ENCODE measurements at places on chromosomes 3 and 15.

DNA sequence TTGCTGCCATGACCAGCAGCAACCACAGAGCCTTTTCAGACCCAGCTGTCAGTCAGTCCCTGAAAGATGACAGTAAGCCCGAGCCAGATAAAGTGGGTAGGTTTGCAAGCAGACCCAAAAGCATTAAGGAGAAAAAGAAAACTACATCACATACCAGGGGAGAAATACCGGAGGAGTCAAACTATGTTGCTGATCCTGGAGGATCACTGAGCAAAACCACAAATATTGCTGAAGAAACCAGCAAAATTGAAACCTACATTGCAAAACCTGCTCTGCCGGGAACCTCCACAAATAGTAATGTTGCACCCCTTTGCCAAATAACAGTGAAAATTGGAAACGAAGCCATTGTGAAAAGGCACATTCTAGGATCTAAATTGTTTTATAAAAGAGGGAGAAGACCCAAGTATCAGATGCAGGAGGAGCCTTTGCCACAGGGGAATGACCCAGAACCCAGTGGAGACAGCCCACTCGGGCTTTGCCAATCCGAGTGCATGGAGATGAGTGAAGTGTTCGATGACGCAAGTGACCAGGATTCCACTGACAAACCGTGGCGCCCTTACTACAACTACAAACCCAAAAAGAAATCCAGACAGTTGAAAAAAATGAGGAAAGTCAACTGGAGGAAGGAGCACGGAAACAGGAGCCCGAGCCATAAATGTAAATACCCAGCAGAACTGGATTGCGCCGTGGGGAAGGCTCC is 42.1 kb upstream of the RASA2 start:
- DNase-seq = no peak

DNA sequence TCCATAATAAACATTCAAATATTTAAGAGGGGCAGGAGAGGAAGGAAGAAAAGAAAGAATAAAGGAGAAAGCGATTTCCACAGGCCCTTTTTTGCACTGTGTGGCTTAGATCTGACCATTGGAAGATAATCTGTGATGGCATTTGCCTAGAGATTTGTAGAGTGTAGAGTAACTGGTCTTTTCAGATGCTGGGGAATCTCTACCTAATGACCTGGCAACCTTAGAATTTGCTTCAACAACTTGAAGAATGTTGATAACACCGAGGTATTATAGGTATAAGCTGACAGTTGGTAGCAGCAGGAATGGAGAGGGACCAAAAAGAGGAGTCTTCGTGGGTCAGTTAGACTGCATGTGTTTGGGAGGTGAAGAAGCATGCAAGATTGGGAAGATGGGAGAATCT is 20.9 kb upstream of the AVEN start:
- DNase-seq = no peak

GRCh38 chr3:50587373-50587772 is 18.1 kb downstream of the HEMK1 start:
- DNase-seq = no peak

DNA sequence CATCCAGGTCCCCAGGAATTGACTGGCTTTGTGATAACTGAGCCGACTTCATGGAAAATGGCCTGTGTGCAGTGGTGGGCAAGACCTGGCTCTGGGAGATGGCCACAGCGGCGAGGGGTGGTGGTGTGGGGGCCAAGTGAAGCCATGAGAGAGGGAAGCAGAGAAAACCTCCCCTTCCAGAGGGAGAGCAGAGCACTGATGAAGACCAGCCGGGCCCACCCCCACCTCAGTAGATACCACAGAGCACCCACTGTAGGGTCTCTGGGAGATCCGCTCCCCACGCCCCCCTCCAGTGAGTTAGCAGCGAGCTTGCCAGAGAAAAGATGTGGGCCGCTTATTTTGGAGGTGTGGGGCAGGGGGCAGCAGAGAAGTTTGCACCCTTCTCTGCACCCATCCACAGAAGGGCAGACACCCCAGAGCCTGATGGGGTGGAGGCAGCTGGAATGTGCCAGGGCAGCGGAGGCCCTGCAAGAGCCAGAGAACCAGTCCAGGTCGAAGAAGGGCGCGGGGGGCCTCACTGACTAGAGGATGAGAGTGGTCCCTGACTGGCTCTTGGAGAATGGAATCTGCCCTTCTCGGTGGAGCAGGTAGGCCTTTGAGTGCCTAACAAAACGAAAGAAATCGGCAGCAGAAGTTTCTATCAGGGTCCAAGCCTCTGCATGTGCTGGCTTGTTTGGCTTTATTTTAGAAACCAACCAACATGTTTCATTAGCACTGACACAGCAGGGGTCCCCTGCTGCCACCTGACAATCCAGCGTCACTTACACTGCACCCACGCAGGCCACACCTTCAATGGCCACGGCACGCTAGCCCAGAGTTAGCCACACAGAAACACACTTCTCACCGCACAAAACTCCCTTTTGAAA is 28.3 kb downstream of the MELTF start:
- no peak for DNase-seq

DNA sequence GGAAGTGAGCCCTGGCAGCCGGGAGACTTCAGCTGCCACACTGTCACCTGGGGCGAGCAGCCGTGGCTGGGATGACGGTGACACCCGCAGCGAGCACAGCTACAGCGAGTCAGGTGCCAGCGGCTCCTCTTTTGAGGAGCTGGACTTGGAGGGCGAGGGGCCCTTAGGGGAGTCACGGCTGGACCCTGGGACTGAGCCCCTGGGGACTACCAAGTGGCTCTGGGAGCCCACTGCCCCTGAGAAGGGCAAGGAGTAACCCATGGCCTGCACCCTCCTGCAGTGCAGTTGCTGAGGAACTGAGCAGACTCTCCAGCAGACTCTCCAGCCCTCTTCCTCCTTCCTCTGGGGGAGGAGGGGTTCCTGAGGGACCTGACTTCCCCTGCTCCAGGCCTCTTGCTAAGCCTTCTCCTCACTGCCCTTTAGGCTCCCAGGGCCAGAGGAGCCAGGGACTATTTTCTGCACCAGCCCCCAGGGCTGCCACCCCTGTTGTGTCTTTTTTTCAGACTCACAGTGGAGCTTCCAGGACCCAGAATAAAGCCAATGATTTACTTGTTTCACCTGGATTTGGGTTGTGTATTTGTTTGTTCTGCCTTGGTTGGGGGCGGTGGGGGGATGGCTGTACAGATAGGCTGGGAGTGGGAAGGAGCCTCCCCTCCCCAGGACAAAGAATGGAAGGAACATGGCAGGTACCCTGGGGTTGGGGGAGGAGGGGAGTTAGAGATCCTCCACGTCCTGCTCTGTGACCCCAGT is 2.9 kb upstream of the GRM2 start:
- no peak for DNase-seq

GRCh38 chr3:124985349-124985748 is 50.8 kb upstream of the MUC13 start:
- DNase-seq = no peak

DNA sequence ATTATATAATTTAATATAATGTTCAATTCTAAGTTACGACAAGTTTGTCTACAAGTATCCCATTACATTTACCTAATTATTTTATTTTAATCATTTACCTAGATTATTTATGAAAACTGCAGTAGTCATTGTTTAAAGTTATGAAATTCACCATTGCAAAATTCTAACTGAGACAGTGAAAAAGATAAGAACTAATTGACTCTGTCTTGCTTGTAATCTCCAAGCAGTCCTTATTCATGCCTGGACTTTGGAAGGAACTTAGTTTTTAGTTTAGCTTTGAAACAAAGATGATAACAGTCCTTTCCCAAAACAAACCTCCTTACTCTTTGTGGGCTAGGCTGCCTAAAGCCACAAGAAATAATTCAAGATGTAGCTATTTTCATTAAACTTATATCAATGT is 165.0 kb downstream of the SUCNR1 start:
- no peak for DNase-seq

- DNase-seq = no peak
These were observed 79.4 kb downstream of the CORO2B start for GRCh38 chr15:68658151-68658550.

GRCh38 chr3:56612146-56612545 is 55.2 kb downstream of the CCDC66 start:
- no peak for DNase-seq

- peak; percentile 18 for DNase-seq
These were observed 45.2 kb downstream of the TYRO3 start for GRCh38 chr15:41603941-41604911.

GRCh38 chr15:63992300-63992699 is 54.0 kb downstream of the DAPK2 start:
- DNase-seq = no peak

DNA sequence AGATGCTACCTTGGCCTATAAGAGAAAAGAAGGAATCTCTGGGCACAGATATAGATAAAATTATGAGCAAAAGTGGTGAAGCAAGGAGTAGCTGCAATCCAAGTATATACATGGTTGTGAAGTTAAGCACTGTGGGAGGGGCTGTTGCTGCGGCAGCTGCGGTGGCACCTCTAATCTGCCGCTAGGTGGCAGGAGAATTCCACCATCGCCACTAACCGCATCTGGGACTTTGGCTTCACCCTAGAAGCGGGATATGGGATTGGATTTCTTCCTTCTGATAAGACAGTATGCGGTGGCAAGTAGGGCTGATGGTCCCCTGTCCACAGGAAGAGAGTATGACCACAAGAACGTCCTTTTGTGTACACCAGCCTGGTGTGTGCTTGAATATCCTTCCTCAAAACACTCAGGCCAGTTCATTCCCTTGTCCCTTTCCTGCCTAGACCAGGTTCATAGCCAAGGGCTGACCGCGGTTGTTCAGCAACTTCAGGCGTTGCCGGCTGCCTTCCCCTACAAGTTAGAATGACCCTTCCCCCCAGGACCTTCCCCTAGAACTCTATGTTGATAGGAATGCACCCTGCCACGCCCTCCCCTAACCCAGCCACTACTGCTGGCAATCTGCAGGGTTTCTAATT is 5.1 kb downstream of the MAGEL2 start:
- no peak for DNase-seq

DNA sequence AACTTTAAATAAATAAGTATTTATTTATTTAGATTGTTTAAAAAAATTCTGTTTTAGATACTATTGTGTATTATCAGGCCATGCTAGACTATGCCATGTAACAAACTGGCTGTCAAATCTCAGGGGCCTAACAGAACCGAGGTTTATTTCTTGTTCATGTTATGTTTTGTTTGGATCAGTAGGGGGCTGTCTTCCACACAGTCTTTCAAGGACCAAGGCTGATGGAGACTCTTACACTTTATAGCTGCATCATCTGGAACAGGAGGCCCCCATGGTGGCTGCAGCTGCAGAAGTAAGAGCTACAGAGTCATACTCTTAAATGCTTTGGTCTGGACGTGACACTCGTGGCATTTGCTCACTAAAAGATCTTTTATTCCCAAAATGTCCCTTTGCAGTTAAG is 33.0 kb upstream of the ARL14 start:
- no peak for DNase-seq

DNA sequence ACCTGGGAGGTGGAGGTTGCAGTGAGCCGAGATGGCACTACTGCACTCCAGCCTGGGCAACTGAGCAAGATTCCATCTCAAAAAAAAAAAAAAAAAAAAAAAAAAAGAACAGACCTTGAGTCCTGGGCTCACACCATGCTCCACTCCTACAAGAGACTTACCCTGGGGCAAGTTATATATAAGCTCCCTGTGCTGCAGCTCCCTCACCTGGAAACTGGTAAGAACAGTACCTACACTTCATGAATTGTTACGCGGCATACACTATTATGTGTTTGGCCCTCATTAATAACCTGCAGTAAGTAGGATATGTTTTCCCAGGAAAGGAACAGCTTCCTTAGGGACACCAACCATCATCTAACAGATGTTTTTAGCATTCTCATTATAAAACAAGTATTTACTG is 119.6 kb downstream of the FMN1 start:
- DNase-seq = no peak

DNA sequence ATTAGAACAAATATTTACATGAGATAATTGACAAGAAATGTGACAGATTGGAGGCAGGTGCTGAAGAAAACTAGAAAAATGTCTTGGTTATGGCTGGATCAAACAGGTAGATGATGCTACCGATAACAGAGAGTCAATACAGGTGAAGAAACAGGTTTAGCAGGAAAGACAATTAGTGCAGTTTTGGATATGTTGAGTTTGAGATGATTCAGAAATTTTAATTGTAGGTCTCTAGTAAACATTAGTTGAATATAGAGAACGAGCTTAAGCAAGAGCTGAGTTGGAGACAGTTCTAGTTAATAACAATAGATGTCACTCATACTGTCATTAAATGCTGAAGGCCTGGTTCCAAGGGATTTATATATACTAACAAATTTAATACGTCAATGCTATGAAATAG is 524.4 kb downstream of the NSUN3 start:
- no peak for DNase-seq

DNA sequence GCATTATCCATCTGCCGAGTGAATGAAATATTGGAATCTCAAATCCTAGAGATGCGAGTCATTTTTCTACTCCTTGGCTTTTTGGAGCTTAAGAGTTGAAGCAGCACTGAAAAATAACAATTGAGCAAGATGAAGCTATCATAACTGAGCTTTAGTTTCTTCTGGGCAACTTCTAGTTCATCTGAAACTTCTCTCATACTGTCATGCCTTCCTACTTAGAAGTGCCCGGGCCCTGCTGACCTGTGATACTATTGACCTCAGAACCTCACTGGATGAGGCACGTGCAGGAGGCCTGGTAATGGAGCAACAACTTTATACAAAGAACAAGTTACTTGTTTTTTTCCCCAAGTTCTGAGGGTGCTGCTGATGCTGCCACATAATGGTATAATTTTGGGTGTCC is 48.5 kb upstream of the P3H2 start:
- no peak for DNase-seq

GRCh38 chr3:32958509-32958908 is 7.1 kb downstream of the CCR4 start:
- no peak for DNase-seq

All from NCI-H1930 (cell line).